ENCODE measurements at places on chromosomes 6 and 20.

DNA sequence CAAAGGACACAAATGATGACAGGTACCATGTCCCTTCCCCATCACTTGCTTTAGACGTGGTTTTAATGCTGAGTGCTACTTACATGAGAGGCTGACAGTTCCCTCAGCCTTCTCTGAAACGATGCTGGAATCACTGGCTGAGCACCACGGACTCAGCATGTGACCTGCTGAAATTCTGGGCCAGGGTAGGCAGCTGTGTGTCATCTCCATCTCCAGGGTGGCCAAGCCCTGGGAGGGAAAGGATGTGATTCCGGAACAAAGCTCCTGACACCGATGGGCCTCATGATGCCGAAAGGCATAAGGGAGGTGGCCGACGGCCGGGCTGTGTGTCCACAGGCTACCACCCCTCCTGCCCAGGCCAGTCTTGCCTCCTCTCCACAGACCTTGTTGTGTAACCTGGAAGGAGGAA is 184.3 kb upstream of the CST7 start:
- DNase-seq = no peak

DNA sequence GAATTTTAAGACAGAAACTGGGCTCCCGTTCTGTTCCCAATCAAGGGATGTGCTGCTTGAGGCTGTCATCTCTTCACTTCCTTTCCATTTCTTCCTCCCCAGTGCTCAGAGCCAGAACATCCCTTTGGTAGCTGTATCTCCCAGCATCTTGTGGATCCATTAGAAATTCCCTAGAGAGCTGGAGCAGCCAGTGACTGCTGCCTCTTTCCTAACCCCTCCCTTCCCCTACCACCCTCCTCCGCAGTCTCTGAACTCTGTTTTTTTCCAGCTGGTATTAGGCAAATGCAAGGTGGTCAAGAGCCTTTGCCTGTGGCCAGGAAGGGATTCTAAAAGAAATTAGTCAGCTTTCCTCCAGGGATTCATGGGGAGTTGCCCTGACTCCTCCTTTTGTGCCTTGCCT is 208.0 kb downstream of the EYA2 start:
- no peak for DNase-seq

DNA sequence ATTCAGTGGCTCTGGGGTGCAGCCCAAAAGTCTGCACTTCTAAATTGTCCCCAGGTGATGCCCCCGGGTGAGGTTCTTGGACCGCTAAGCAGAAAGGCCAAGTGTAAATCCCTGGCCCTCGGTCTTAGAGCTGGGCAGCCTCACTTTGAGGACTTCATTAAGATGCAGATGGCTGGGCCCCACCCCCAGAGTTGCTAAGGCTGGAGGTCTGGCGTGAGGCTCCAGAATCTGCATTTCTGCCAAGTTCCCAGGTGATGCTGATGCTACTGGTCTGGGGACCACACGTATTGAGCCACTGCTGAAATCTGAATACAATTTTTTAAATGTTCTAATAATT is 735 bp upstream of the SLC23A2 start:
- DNase-seq = no peak

DNA sequence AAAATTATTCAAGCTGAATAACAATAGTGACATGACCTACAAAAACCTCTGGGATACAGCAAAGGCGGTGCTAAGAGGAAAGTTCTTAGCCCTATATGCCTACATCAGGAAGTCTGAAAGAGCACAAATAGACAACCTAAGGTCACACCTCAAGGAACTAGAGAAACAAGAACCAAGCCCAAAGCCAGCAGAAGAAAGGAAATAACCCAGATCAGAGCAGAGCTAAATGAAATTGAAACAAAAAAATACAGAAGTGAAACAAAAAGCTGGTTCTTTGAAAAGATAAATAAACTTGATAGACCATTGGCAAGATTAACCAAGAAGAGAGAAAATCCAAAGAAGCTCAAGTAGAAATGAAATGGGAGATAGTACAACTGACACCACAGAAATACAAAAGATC is 47.6 kb upstream of the NOTCH4 start:
- DNase-seq = no peak

- no peak for DNase-seq
Observed at GRCh38 chr6:25615471-25615870, 36.5 kb upstream of the SCGN start.

- DNase-seq = no peak
Observed at GRCh38 chr6:83221889-83222479, 28.8 kb downstream of the RWDD2A start.

- no peak for DNase-seq
Observed at GRCh38 chr6:26545627-26546026, 7.5 kb downstream of the HMGN4 start.

DNA sequence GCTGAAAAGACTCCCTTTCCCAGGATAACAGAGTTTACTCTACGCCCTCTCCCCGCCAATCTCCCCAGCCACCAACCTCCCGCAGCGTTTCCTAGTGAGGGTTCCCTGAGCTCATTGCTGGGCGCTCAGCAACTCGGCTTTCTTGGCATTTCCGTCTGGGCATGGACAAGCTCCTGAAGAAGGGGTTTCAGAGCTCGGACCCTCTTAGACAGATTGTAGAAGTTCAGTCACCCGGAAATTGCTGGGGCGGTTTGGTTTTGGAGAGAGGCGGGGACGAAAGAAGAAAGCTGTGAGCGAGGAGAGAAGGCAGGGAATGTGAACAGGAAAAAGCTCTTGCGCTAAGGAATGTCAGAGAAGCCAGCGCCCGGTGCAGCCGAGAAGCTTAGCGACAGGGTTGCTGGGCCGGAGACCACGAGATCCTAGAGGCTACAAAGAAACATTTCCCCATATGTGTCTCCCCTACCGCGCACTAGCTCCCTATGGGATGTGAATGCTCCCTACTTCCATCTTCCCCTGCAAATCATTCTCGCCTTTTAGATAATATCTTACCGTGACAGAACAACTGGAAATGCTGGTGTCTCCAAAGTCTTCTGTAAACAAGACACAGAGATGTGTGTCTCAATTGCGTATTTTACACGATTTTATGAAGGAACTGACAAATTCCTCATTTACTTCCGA is 15.8 kb downstream of the POM121L2 start:
- no peak for DNase-seq

DNA sequence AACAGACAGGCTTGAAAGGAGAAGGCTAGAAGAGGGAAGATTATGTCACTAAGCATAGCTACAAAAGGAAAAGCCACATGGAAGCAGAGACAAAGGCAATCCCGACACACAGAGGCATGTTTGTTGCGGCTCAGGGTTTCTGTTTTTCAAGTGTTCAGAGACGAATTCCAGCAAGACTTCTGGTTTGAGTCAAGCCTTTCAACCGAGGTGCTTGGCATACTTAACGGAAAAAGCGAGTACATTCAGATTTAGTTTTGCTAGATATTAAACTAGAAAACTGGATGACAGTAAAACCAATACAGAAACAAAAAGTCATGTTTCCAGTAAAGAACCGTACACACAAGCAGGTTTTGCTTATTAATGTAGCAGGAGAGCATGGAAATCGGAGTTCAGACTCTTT is 27.2 kb downstream of the MCUR1 start:
- DNase-seq = no peak

DNA sequence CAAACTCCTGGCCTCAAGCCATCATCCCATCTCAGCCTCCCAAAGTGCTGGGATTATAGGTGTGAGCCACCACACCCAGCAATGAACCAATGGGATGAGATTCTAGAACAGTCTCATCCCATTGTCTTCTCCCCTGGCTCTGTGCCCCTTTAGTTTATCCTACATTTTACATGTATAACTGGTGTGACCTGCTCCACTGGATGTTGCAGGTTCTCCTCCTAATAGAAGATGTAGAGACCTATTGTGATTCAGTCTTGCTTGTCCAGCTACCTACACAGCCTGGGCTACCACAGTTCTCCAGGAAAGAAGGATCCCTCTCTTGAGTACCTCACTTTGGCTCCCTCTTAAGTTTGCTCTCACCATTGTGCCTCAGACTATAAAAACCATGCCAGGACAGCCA is 2.0 kb upstream of the FKBPL start:
- DNase-seq = no peak

GRCh38 chr6:40343877-40344565 is 243.1 kb downstream of the LRFN2 start:
- no peak for DNase-seq

DNA sequence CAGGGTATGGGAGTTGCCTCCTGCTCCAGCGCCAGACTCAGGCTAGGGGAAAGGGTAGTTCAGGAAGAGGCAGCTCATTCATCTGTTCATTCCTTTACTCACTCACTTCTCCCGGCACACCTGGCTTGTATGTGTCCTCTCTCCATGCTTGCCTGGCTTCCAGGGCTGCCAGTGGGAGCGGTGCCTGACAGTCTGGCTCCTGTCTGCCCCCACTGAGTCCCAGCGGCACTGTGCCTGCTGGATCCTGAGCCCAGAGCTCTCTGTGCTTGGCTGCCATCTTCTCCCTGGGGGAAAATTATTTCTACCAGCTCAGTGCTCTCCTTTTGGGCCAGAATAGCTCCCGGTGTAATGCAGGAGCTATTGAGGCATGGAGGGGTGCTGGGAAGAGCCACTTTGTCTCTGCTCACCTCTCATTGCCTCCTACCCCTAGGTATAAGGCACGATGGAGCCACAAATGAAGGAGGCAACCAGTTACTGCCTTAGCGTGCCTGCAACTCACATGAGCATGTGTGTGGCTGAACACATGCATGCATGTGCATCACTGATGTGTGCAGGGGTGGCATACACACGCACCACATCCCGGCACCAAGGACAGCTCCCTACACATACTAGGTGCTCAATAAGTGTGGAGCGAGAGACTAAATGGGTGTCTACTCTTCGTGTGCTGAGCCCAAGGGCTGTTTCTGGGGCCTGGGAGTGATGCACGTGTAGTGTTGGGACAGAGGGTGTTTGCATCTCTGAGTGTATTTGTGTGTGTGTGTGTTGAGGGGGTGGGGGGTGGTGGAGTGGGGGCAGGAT is 46.6 kb downstream of the CDH22 start:
- DNase-seq = no peak

- no peak for DNase-seq
Observed at GRCh38 chr6:146315381-146316174, 228.1 kb upstream of the RAB32 start.

- no peak for DNase-seq
Observed at GRCh38 chr20:21433329-21433890, 36.1 kb upstream of the NKX2-4 start.

Data from stimulated activated CD8-positive, alpha-beta memory T cell treated with anti-CD3 and anti-CD28 coated beads, Interleukin-7, amount 100 ng/mL, for 1 hour (primary cell).